Activated CD4-positive, alpha-beta T cell treated with anti-CD3 and anti-CD28 coated beads, Interleukin-2, amount 10 ng/mL, durations not matched to agents 7 days and 5 days (primary cell): ENCODE measurements at places on chromosomes 5 and 9.

GRCh38 chr5:77816686-77817085 lies 40.5 kb upstream of the TBCA start:
- no peak for DNase-seq
- H3K4me3 ChIP-seq, result no peak overlapping the region
- no peaks in the 10 kb centered on the region for H3K27me3 ChIP-seq
- H3K27ac ChIP-seq, result no peak overlapping the region

GRCh38 chr5:108818613-108819272 lies 71.0 kb downstream of the FER start:
- no peak overlapping the region for H3K27ac ChIP-seq
- H3K4me3 ChIP-seq, result no peak overlapping the region
- no peak for DNase-seq
- no peaks in the 10 kb centered on the region for H3K27me3 ChIP-seq

GRCh38 chr9:115733318-115734110 lies 420.1 kb upstream of the PAPPA start:
- no peaks in the 10 kb centered on the region for H3K4me1 ChIP-seq
- no peak overlapping the region for H3K27ac ChIP-seq
- H3K27me3 ChIP-seq, result no peaks in the 10 kb centered on the region
- no peak for DNase-seq
- H3K36me3 ChIP-seq, result no peaks in the 10 kb centered on the region
- no peak overlapping the region for H3K4me3 ChIP-seq

DNA sequence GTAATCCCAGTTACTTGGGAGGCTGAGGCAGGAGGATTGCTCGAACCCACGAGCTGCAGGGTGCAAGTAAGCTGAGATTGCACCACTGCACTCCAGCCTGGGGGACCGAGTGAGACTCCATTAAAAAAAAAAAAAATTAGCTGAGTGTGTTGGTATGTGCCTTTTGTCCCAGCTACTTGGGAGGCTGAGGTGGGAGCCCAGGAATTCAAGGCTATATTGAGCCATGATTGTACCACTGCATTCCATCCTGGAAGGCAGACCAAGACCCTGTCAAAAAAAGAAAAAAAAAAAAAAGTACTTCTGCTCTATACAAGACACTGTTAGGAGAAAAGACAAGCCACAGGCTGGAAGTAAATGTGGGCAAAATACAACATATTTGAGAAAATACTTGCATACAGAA lies 68.5 kb upstream of the FBXW11 start:
- H3K4me3 ChIP-seq, result no peak overlapping the region
- H3K4me1 ChIP-seq, result peaks cover 46% of the 10 kb centered on the region
- no peak overlapping the region for H3K27ac ChIP-seq
- peaks cover 65% of the 10 kb centered on the region for H3K36me3 ChIP-seq

DNA sequence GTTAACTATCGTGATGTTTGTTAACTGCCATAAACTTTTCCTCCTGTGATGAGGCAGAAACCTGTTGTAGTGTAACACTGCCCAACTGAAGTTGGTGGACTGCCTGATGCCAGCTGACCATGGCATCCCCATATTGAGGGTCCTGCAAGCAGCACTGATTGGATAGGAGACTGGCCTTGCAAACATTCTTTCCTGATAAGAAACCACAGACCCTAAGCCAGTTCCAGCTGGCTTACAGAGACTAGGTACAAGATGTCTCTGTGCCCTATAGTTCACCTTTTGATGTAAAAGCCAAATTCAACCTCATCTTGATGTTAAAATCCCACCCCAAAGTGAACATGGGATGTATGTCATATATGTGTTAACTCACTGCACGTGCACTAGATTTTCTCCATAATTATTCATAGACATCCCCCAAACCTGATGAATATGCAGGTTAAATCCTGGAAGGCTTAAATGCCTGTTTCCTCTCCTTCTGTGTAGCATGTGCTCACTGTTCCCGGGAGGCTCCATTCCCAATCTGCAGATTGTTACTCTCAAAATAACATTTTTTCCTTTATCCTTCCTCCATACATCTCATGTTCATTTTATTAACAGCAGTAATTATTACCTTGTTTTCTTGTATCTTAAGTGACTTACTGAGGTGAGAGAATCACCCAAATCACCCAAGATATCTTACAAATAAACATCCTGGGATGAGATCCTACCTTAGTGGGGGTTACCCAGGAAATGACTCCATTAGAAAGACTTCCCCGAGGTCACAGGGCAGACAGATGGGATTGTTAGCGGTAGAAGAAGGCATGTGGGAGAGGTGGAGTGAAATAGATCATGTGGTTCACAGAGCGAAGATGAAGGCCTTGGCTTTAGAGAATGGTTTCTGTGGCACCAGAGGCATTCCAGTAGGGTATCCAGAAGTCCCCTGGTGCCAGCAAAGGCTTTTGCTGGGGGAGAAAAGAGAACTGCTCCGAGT lies 566.7 kb downstream of the CCDC171 start:
- no peak for DNase-seq
- no peak overlapping the region for H3K4me3 ChIP-seq
- no peaks in the 10 kb centered on the region for H3K36me3 ChIP-seq
- H3K27me3 ChIP-seq, result no peaks in the 10 kb centered on the region
- H3K4me1 ChIP-seq, result no peaks in the 10 kb centered on the region

GRCh38 chr5:92860061-92860460 lies 721.0 kb downstream of the NR2F1-AS1 start:
- no peak overlapping the region for H3K27ac ChIP-seq
- no peaks in the 10 kb centered on the region for H3K36me3 ChIP-seq
- no peaks in the 10 kb centered on the region for H3K4me1 ChIP-seq

- H3K4me1 ChIP-seq, result peaks cover 24% of the 10 kb centered on the region
- H3K27ac ChIP-seq, result no peak overlapping the region
- no peak overlapping the region for H3K4me3 ChIP-seq
- peaks cover 75% of the 10 kb centered on the region for H3K27me3 ChIP-seq
- H3K36me3 ChIP-seq, result no peaks in the 10 kb centered on the region
Observed at GRCh38 chr9:126614088-126614454, 343 bp downstream of the LMX1B start.

DNA sequence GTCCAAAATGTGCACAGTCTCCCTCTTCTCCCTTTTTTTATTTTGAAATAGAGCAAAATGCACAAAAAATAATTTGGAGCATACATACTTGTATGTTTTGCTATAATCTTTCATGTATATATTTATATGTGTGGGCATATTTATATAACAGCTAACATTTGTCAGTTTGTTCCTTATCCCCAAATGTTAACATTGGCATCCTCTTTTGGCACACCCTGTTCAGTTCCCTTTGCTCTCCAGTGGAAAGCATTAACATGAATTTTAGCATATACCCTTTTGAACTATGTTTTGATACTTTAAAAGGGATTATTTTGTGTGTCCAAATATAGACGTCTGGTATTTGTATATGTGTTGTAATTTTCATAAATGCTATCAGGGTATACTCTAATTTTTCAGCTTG lies 306.2 kb downstream of the ARHGAP26 start:
- no peaks in the 10 kb centered on the region for H3K4me1 ChIP-seq
- no peak overlapping the region for H3K27ac ChIP-seq
- no peaks in the 10 kb centered on the region for H3K27me3 ChIP-seq
- H3K4me3 ChIP-seq, result no peak overlapping the region

- no peak overlapping the region for H3K27ac ChIP-seq
- no peak overlapping the region for H3K4me3 ChIP-seq
- no peaks in the 10 kb centered on the region for H3K4me1 ChIP-seq
- DNase-seq, result no peak
Observed at GRCh38 chr5:167870055-167870454, 421.4 kb upstream of the WWC1 start.

DNA sequence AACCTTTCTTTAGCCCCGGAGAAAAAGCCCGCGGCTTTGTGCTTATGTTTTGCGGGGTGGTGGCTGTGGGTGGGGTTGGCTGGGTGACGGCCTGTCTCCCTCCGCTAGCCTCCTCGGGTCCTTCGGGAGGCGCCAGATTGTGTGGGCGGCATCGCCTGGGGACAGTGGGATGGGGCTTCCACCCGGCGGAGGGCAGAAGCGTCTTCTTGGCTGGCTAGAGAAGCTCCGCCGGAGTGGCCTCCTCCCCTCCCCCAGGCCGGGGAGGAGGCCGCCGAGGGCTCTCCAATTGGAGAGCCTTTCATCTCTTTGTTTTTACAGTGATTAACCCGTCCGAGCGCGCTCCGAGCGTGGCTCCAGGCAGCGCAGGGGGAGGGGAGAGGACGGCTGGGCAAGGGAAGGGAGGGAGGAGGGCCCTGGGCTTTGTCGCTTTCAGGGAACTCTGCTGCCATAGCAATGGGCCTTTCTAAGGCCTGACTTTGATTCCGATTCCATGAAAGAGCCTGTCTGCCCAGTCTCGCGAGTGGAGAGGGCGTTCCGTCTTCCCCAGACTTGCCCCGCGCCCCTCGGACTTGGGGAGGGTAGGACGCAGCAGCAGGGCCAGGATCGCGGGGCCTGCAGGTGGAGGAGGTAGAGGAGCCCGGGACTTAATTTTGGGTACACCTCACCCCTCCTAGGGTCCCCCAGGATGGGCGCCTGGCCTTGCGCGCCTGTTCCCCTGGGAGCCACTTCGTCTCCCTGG lies 36.7 kb upstream of the TIFAB start:
- H3K27me3 ChIP-seq, result peaks cover 78% of the 10 kb centered on the region
- no peak overlapping the region for H3K4me3 ChIP-seq
- DNase-seq, result no peak
- peaks cover 2% of the 10 kb centered on the region for H3K36me3 ChIP-seq

GRCh38 chr9:77865385-77866047 lies 166.1 kb downstream of the GNAQ start:
- H3K4me1 ChIP-seq, result peaks cover 7% of the 10 kb centered on the region
- H3K27me3 ChIP-seq, result no peaks in the 10 kb centered on the region
- H3K27ac ChIP-seq, result no peak overlapping the region
- H3K4me3 ChIP-seq, result no peak overlapping the region
- no peak for DNase-seq

- H3K36me3 ChIP-seq, result no peaks in the 10 kb centered on the region
- no peak overlapping the region for H3K4me3 ChIP-seq
- H3K4me1 ChIP-seq, result no peaks in the 10 kb centered on the region
- no peaks in the 10 kb centered on the region for H3K27me3 ChIP-seq
- H3K27ac ChIP-seq, result no peak overlapping the region
- no peak for DNase-seq
Observed at GRCh38 chr9:122107291-122107805, 14.2 kb upstream of the TTLL11 start.

DNA sequence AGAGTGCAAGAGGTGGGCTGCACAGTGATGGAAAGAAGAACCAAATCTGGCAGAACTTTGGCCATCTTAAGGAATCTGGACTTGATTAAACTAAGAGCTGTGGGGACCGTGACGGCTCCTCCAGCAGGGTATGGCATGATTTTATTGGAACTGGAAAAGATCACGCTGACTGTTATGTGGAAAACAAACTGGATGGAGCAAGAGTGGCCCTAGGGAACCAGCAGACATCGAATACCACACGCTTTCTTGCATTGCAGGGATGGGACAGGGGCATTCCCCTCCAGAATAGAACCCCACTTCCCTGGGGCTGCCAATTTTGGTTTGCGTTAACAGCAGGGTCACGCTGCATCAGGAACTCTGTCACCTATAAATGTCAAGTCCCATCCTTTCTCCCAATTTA lies 38.8 kb downstream of the INSYN2B start:
- H3K4me3 ChIP-seq, result no peak overlapping the region
- peaks cover 12% of the 10 kb centered on the region for H3K36me3 ChIP-seq
- no peaks in the 10 kb centered on the region for H3K27me3 ChIP-seq

GRCh38 chr5:132055808-132056609 lies 4.4 kb upstream of the IL3 start:
- peaks cover 22% of the 10 kb centered on the region for H3K27me3 ChIP-seq
- H3K4me1 ChIP-seq, result peaks cover 60% of the 10 kb centered on the region
- peak overlapping the region; percentile 47 for H3K27ac ChIP-seq
- H3K36me3 ChIP-seq, result no peaks in the 10 kb centered on the region
- H3K4me3 ChIP-seq, result no peak overlapping the region
- DNase-seq, result peak; percentile 58

DNA sequence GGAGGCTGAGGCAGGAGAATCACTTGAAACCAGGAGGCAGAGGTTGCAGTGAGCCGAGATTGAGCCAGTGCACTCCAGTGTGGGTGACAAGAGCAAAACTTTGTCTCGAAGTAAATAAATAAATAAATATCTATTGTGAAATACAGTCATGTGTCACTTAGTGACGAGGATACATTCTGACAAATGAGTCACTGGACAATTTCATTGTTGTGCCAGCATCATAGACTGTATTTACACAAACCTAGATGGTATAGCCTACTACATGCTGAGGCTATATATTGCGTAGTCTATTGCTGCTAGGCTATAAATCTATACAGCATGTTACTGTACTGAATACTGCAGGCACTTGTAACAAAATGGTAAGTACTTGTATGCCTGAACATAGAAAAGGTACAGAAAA lies 61.1 kb upstream of the CCL21 start:
- no peak overlapping the region for H3K27ac ChIP-seq
- DNase-seq, result no peak
- peaks cover 22% of the 10 kb centered on the region for H3K27me3 ChIP-seq
- H3K4me1 ChIP-seq, result no peaks in the 10 kb centered on the region

DNA sequence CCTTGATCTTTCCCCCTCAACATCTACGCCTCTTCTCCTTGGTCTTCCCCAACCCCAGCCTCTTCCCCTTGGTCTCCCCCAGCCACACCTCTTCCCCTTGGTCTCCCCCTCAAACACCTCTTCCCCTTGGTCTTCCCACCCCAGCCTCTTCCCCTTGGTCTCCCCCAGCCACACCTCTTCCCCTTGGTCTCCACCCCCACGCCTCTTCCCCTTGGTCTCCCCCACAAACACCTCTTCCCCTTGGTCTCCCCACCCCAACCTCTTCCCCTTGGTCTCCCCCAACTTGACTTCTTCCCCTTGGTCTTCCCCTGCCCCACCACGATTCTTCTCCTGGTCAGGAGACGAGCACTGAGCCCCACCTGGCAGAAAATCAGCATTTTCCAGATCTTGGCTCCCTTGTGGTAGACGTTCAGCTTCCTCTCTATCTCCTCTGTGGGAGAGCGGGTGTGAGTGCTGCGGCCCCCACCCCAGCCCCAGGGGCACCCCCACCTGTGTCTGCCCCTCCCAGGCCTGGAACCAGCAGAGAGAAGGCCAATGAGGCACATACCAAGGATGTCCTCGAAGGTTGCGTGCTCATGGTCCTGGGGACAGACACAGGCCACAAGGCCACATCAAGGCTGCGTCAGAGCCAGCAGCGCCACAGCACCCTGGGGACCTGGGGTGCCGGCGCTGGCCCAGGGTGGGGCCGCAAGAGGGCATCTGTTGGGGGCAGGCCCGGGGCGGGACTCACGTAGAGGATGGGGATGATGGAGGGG lies 7.0 kb downstream of the NSMF start:
- H3K4me3 ChIP-seq, result no peak overlapping the region
- peaks cover 16% of the 10 kb centered on the region for H3K36me3 ChIP-seq
- no peaks in the 10 kb centered on the region for H3K27me3 ChIP-seq
- H3K27ac ChIP-seq, result no peak overlapping the region

DNA sequence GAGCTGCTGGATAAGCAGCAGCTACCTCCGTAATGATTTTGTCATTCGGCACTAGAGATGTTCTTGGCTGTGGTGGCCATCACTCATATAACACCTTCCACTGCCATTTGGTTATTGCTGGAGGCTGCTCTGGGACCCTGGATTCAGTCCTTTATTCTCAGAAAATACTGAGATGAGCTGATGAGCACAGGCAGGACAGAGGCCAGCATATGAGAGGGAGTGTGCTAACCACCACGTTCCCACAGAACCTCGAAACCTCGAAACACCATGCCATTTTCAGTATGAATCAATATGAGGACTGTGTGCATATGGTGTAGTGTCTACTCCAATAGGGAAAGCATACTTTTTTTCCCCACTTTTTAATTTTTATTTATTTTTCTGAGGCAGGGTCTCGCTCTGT lies 56.6 kb downstream of the ADAM19 start:
- H3K27ac ChIP-seq, result no peak overlapping the region
- peaks cover 75% of the 10 kb centered on the region for H3K36me3 ChIP-seq
- peak; percentile 20 for DNase-seq
- no peaks in the 10 kb centered on the region for H3K27me3 ChIP-seq
